Right forelimb (tissue), 1 donor: ENCODE measurements at places on chromosomes 4 and X.

DNA sequence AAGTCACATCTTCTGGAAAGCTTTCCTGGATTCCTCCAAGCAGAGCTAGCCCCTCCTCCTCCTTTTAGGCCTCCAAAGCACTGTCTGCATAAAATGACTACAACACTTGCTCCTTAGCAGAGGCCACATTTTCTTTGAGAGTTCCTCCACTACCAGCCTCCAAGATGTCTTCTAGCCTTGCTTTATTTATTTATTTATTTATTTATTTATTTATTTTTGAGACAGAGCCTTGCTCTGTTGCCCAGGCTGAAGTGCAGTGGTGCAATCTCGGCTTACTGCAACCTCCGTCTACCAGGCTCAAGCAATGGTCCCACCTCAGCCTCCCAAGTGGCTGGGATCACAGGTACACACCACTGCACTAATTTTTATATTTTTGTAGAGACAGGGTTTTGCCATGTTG, 4.6 kb upstream of the GPC4 start:
- DNase-seq, result no peak

GRCh38 chr4:2750719-2751605, 5.2 kb downstream of the TNIP2 start:
- DNase-seq, result no peak

GRCh38 chrX:40866893-40867292, 131.6 kb upstream of the MED14 start:
- no peak for DNase-seq

DNA sequence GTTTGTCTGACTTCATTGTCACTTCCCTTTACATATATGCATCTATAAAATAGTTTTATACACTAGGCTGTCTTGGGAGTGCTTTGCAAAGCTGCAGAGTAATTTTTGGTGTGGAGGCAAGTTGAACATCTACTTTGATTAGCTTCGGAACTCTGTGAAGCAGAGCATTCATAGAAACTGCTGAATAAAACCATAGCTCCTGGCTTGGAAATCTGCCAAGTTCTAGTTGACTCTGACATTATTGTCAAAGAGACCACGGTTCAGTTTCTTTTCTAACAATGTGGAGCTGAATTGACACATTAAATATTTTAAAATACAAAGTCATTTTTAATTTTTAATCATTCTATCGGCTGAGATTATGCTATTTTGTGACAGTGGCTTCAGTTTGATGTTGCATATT, 335.0 kb downstream of the BMPR1B start:
- DNase-seq, result no peak

GRCh38 chr4:186392017-186392416, 126.0 kb downstream of the F11 start:
- DNase-seq, result no peak

GRCh38 chr4:80419946-80420345, 84.4 kb downstream of the CFAP299 start:
- DNase-seq, result no peak

GRCh38 chr4:42865572-42866189, 26.8 kb upstream of the GRXCR1 start:
- DNase-seq, result peak; percentile 48

DNA sequence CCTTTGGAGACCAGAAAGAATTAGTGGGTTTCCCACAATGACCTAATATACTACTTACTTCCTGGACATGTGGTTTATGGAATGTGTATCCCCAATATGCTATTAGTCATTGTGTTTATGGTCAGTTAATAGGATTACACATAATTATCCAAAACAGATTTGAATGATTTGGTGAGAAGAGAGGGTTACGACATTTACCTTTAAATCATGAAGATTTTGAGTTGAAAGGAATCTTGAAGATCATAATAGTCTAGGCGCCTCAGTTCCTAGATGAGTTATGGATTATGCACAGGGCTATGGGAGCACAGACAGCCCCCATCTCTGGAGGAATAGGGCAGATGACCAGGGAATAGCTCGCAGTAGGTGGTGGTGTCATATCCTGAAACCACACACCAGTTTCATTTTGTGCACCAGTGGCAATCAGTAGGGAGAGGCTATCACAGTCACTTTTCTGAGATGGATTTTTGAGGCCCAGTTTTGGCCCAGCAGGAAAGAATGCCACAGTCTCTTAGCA, 61.3 kb downstream of the SEPTIN11 start:
- no peak for DNase-seq

DNA sequence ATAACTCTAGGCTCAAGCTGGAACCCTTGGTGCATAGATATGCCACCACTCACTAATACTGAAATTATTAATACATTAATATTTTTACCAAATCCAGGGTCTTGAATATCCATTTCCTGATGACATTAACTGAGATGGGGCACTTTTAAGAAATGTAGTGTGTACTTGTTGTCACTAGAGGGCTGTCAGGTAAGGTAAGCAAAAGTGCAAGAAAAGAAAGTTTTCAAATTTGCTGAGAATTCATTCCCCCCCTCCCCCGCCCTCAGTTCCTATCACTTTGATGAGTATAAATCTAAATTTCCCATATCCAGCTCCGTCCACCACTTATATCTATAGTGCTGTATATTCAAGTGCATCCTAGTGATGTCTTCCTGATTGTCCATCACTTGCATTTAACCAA, 20.5 kb upstream of the WDR44 start:
- no peak for DNase-seq

DNA sequence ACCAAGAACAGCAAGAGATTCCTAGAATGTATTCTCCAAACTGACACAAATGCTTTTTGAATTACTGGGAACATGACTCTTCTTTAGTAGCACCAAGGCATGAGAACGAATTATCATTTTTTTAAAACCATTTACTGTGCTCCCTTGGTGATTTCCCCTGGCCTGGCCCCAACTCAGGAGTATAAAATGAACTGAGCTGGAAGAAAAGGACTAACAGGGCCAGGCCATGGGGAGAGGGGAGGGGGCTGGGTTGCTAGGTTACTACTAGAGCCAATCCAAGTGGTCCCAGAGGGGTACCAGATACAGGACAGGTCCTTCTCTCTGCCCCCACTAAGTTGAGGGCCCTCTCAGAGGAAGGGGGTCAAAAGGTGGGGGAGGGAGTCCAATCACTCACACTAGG, 23.1 kb downstream of the SASH3 start:
- DNase-seq, result no peak

GRCh38 chrX:103423955-103424638, 47.8 kb downstream of the BEX3 start:
- no peak for DNase-seq
